Fibroblast of the aortic adventitia (primary cell): ENCODE measurements at places on chromosomes 4 and X. TPM values are rescaled to one million over a fixed set of nuclear protein-coding genes. Genes with fewer than 3 reads are reported as not detected.

Gene HSFX4
- total RNA-seq: not detected in 2 replicates

Gene AKAP14
- total RNA-seq: not detected in 2 replicates

Gene S100G
- not detected in 2 replicates for total RNA-seq

Gene ESX1
- total RNA-seq: not detected in 2 replicates

Gene IL13RA2
- total RNA-seq: 21.8 and 213 TPM in 2 replicates

Gene CENPI
- 4.3 and 23.4 TPM in 2 replicates for total RNA-seq

Gene USP38
- 23.5 and 28.8 TPM in 2 replicates for total RNA-seq

Gene GPAT3
- total RNA-seq: 10.7 and 15.2 TPM in 2 replicates

Gene ASMT
- not detected in 2 replicates for total RNA-seq

Gene ADH6
- total RNA-seq: 0.36 TPM in 1 of 2 replicates, not detected in the other
